ENCODE measurements at places on chromosomes 6 and 20.
A peak's percentile ranks its signal among the peaks of the same experiment; 100 is the strongest.

DNA sequence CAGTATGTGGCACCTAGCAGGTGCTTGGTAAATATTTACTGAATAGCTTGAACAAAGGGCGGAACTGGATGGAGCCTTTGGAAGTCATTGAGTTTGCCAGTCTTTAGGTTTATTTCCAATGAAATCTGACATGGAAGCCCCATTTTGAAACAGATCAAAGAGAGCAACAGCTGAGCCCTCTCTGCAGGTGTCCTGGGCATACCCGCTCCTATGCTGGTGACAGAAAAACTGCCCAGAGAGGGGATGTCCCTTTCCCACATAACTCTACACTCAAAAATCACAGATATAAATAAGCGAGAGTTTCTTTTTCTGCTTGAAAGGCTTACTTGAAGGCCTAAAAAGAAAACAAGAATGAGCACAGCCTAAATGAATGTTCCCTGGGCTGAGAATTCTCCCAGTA lies 53.0 kb upstream of the RALY start:
- DNase-seq: no peak

DNA sequence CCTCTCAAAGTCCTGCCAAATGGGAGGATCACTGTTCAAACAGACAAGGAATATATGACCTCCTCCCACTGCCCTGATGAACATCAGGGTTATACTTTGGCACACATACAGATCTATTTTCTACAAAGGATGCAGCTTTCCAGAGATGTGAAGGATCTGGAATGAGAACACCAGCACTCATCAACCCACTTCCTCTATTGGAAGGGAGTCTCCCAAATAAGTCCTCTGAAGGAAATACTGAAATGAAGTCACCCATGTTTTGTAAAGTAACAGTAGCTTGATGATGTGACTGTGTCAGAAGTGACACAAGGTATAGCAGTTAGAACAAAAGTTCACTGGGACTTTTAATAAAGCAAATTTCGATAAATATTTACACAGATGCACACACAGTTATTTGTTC lies 104.9 kb downstream of the OGFRL1 start:
- no peak for DNase-seq

- DNase-seq: peak; percentile 50
Measured at GRCh38 chr6:39203436-39204159, 25.7 kb downstream of the KCNK5 start.

DNA sequence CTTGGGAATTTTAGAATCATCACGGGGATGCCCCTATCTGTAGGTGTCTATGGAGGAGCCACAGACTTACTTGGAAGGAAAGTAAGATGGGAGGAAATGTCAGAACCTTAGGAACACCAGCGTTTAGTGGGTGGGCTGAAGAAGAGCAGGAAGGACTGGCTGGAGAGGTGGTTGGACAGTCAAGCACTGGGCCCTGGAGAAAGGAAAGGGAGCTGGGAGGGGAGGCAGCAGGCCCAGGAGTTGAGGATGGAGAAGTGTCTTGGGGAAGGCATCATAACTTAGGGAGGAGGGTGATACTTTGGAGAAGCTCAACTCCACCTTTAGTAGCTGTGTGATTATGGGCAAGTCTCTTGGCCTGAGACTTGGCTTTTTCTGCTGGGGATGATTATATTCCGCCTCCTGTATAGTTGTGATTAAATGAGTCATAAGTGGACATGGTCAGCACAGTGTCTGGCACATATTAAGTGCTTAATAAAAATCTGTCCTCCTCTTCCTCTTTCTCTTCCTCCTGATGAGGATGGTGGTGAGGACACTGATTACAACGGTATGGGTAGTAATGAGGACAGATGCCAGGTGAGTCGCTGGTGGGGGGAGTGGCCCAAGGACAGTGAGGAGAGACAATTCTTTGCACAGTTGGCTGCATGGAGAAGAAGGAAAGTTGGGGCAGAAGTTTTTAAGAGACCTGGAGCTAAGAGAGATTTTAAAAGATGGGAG lies 125.7 kb downstream of the TOX2 start:
- no peak for DNase-seq

- DNase-seq: no peak
Measured at GRCh38 chr6:34068462-34069044, 77.3 kb downstream of the GRM4 start.

DNA sequence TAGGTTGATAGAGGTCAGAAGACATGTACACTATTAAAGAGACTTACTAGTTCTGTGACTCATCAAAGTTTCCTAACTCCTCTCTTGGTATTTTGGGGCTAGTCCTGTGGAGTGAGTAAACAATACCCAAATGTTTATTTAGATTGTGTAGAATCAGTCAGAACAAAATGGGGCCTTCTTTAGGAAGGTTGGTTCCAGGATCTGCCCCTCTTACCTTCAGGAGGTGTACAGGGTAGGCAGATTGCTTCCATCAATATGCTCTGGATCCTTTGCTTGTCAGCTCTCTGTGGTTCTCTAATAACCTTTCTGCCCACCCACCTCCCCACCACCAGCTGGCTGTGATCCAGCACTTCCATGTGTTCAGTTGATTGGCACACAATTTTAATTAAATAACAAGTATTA lies 107.0 kb downstream of the POPDC3 start:
- DNase-seq: no peak

- no peak for DNase-seq
Measured at GRCh38 chr6:149359440-149359839, 40.6 kb upstream of the SUMO4 start.

GRCh38 chr6:144073024-144073423 lies 22.3 kb downstream of the SF3B5 start:
- DNase-seq: no peak

DNA sequence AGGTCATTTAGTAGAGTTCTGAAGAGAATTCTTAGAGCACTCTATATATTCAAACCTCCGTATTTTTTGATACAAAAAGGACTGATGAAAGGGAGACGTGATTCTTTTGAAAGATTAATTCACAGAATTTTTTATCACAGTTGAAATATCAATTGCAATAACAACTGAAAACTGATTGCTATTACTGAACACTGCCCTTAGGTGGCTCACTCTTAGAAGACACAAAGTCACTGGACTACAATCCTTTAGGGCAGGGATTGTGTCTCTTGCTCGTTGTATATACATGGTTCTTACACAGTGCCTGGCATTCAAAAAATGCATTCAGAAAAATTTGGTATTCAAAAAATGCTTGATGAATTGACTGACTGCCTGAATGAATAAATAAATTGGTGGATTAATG lies 17.1 kb upstream of the CALHM6 start:
- peak; percentile 79 for DNase-seq

DNA sequence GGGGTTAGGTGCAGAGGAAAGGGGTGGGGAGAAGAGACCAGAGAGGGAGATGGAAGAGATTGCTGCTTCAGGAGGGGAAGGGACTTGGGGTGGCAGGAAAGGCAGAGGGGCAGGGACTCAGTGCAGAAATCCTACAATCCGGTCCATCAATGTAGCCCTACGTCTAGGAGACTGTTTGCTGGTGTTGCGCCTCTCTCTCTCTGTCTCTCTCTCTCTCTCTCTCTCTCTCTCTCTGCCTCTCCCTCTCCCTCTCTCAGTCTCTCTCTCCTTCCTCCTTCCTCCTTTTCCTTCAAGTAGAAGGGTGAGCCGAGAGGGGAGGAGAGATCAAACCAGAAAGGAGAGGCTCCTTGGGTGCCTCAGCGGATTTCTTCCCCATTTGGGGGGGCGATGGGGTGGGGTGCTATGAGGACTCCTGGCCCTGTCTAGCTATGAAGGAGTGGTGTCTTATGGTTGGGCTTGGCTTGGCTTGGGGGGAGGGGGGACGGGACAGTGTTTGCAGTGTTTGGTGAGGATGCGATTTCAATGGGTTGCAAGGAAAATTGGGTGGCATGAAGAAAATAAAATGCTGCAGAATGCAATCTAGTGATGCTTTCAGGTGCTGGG lies 181.2 kb downstream of the TBXT start:
- DNase-seq: no peak

DNA sequence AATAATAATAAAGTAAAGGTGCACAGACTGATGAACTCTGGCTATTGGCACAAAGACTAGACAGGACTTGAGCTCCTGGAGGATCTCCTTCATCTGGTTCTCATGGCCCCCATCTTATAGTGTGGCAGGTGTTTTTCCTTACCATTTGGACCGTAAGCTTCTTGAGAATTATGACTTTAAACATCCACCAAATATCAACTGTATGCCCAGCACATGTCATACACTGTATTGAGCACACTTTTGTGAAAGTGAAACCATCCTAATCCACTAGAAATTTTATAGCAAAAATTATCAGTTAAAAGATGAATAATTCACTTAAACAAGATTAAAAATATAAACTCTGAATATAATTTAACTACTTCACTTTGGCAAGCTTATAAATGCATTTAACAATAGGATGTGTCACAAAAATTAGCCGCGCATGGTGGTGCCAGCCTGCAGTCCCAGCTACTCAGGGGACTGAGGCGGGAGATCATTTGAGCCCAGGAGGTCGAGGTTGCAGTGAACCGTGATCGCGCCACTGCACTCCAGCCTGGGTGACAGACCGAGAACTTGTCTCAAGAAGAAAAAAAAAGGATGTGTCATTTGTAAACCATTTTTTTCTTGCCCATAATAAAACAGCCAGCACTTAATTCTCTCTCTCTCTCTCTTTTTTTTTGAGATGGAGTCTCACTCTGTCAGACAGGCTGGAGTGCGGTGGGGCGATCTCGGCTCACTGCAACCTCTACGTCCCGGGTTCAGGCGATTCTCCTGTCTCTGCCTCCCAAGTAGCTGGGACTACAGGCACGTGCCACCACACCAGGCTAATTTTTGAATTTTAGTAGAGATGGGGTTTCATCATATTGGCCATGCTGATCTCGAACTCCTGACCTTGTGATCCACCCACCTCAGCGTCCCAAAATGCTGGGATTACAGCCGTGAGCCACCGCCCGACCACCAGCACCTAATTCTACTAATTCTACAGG lies 9.1 kb downstream of the HIVEP2 start:
- DNase-seq: no peak

DNA sequence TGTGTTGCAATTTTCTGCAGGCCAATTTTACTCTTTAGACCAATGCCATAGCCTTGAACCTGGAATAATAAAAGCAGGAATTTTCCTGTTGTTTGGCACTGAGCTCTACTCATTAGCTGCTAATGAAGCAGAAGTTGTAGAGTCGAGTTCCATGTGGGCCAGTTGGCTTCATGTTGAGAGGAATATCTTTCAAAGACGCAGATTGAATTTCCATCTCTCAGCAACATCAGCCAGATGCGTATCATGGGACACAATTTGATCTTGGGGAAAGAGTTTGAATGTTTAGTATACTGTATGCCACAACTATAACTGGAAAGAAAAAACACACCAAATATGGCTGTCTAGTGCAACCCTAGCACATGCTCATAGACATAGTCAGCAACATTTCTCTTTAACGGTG lies 259.6 kb downstream of the BCKDHB start:
- DNase-seq: no peak

DNA sequence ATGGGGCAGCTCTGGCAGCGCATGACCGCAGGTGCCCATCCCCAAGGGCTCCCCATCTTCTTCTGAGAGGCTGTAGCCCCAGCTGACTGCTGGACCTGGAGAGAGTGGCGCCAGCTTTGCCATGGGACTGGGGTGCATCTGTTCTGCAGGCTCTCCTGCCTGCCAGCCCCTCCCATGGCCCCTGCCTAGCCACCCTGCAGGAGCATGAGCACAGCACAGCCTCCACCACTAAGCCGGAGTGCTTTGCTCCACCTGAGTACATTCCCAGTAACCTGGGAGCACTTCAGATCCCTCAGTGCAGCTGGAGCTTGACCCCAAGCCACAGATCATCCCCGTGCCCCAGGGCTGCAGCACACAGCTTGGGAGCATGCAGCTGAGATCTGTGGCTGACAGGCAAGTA lies 16.0 kb downstream of the DEFB125 start:
- DNase-seq: no peak

- no peak for DNase-seq
Measured at GRCh38 chr6:167590193-167590592, 236.5 kb upstream of the AFDN start.

GRCh38 chr6:128311944-128312570 lies 208.3 kb downstream of the PTPRK start:
- no peak for DNase-seq

- DNase-seq: no peak
Measured at GRCh38 chr6:127946388-127946787, 45.5 kb upstream of the THEMIS start.

GRCh38 chr6:89640804-89641203 lies 2.3 kb upstream of the LYRM2 start:
- no peak for DNase-seq

- no peak for DNase-seq
Measured at GRCh38 chr6:84362193-84362821, 134.9 kb upstream of the CEP162 start.

GRCh38 chr20:38135651-38136420 lies 29.2 kb downstream of the TGM2 start:
- no peak for DNase-seq

GRCh38 chr6:119040229-119040628 lies 38.2 kb downstream of the FAM184A start:
- no peak for DNase-seq

- peak; percentile 49 for DNase-seq
Measured at GRCh38 chr20:38674092-38674764, 50.1 kb upstream of the SLC32A1 start.

DNA sequence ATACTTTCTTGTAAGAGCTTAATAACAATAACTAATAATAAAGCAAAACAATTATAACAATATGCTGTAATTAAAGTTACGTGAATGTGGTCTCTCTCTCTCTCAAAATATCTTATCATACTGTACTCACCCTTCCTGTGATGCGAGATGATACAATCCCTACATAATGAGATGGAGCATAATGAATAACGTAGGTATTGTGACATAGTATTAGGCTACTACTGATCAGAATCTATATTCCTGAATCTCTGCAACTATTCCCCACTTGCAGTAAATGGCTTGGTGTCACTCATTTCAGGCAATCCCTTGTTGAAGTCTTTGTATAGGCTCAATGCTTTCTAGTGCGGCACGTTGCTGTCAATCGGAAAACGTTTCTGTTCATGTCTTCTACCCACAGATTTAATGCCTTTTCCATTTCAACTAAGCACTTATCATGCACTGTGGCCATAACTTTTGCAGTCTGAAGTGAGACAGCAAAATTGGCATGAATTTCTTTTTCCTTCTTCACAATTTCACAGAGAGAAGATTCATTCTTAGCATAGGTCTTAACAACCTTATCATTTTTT lies 32.3 kb downstream of the MOXD1 start:
- no peak for DNase-seq

DNA sequence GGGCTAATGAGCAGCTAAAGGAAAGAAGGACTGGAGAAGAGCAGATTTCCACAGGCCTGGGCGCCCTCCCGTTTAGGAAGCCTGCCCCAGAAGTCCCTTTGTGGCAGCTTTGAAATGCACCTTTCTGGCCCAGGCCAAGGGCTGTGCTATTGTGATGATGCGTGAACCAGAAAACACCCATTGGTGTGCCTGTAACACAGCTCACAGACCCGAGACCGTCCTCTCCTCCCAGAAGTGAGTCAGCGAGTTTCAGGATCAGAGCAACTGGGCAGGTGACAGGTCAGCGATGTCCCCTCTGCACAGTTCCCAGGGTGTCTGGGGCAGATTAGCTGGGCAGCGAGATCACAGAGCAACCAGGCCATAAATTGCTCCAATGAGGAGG lies 71.9 kb upstream of the SULF2 start:
- DNase-seq: no peak
